ENCODE measurements at places on chromosomes 13 and 19.

DNA sequence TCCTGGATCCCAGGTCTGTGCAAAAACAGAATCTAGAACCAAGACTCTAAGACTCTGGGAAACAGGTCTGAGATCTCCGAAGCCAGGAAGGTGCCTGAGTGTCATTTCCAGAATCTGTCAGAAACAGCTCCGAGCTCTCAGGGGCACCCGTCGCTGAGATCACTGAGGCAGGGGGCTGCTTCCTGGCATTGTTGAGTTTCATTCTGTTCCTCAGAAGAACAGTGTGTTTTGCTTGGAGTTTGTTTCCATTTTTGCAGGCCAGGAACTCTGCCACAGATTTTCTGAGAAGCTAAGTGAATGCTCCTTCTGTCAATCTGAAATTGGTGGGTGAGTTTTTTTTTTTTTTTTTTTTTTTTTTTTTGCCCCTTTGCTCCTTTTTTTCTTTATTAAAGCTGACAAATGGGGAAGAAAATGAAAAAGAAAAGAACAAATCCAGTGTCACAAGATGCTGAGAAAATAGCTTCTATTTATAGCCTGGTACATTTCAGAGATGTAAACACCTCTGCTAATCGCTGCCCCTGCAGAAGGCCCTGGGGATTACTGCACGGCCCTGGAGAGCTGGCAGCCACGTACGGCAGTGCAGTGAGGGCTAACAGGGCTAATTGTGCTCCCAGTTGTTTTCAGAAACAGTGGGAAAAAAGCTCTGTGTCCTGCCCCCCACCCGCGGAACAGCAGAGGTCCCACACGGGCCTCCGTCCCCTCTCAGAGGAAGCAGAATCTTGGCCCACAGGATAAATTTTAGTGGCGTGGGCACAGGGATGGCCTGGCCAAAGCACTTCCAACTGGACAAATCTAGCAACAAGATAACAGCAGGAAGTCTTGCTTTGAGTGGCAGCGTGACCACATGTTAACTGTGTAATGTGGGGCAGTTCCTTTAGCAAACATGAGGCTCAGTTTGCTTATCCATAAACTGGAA lies 237.6 kb upstream of the IRS2 start:
- DNase-seq: no peak

DNA sequence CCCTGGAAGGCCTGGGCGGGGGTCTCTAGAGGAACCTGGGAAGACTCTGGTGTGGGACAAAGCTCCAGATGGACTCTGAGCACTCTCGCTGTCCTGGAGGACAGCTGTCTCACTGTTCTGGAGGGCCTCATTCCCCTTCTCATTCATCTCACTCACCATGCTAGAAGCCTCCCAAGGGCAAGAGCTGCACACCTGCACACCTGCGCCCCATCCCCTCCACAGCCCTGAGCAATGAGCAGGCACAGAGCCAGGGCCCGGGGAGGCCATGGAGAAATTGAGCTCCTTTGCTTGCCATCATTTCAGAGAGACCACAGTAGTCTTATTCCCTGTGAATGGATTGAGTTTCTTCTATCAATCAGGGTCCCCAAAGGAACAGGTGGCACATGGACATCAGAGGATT lies 1168.5 kb downstream of the UQCRFS1 start:
- DNase-seq: no peak

DNA sequence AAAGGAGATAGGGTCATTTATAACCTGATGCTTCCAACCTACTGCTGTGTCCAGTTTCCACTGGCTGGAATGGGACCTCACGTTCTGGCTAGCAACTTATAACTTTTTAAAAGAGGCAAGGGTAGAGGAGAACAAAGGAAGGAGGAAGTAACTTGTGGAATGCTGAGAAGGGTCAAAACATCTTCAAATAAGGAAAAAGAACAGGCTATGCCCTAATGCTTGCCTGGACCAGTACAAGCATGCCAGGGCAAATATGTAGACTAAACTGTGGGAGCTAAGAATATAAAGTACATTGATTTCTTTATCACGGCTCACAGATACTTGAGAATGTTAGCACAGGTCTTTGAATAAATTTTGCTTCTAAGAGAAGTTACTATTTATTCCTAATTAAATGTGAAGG lies 1.5 kb upstream of the ZNF561 start:
- DNase-seq: no peak

- DNase-seq: no peak
Measured at GRCh38 chr19:48810151-48810550, 678 bp downstream of the BCAT2 start.

- DNase-seq: no peak
Measured at GRCh38 chr19:49669516-49669915, 3.8 kb downstream of the BCL2L12 start.

- no peak for DNase-seq
Measured at GRCh38 chr13:95684418-95684817, 7.5 kb downstream of the DNAJC3 start.

DNA sequence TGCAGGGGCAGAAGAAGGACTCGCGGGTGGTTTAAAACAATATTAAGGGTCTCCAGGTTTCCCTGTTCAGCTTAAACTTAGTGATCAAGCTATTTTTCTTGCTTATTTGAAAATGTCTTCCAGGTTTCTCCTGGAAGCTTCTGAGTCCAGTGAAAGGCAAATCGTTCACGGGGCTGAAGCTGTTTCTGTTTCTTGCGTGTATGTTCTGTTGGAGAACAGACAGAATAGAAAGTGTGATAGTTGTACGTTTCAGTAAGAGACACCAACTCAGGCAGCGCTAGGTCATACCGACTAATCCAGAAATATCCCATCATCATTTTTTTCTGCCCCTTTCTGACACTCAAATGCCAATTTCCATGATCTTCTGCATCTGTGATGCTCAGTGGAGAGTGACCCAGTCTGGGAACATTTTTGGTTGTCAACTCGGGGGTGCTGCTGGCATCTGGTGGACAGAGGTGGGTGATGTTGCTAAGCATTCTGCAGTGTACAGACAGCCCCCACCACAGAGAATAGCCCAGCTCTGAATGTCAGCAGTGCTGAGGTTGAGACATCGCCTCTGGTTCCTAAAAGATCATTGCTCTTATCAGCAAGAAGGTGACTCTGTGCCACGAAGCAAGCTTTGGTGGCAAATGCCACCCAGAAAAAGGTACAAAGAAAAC lies 4.3 kb downstream of the KLF2 start:
- no peak for DNase-seq

DNA sequence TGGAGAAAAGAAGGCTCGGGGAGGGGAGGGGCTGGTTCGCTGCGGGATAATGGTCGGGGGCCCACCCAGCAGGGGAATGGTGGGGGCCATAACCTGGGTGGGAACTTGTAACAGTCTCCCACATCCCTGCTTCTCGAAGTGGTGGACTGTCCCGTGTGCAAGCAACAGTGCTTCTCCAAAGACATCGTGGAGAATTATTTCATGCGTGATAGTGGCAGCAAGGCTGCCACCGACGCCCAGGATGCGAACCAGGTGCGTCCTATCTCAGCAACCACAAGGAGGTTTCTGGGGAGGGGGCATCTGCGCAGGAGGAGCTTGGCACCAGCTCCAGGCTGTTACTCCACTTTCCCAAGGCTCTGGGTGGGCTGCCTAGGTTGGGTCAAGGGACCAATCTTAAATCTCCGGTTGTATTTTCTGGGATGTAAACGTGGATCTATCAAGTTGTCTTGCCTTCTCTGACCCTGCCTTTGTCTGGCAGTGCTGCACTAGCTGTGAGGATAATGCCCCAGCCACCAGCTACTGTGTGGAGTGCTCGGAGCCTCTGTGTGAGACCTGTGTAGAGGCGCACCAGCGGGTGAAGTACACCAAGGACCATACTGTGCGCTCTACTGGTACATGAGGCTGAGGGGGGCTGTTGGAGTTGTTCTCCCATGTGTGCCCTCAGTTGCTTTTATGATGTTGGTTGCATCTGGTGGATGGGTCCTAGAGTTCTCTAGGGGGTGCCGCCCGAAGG lies 1.6 kb downstream of the TRIM28 start:
- DNase-seq: no peak

- no peak for DNase-seq
Measured at GRCh38 chr19:51361239-51361638, 4.9 kb downstream of the ETFB start.

GRCh38 chr19:28495046-28495445 lies 717.9 kb downstream of the UQCRFS1 start:
- no peak for DNase-seq

- DNase-seq: no peak
Measured at GRCh38 chr13:105389373-105389772, 1146.1 kb downstream of the EFNB2 start.

DNA sequence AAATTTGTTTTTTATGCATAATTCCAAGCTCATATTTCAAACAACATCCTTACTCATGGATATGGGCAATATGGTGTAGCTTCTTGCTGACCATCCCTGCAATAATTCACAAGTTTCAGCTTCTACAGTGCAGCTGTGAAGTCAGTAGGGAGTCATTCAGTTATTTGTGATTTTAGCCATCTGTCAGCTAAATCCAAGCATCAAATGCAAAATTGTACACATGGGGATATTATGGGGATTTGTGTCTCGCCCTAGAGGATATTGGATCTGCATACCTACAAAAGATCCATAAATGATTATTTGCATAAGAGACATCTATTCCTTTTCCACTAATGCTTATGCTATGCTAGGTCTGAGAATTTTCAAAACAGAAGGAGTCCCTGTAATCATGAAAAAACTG lies 217.9 kb upstream of the SLITRK5 start:
- no peak for DNase-seq

DNA sequence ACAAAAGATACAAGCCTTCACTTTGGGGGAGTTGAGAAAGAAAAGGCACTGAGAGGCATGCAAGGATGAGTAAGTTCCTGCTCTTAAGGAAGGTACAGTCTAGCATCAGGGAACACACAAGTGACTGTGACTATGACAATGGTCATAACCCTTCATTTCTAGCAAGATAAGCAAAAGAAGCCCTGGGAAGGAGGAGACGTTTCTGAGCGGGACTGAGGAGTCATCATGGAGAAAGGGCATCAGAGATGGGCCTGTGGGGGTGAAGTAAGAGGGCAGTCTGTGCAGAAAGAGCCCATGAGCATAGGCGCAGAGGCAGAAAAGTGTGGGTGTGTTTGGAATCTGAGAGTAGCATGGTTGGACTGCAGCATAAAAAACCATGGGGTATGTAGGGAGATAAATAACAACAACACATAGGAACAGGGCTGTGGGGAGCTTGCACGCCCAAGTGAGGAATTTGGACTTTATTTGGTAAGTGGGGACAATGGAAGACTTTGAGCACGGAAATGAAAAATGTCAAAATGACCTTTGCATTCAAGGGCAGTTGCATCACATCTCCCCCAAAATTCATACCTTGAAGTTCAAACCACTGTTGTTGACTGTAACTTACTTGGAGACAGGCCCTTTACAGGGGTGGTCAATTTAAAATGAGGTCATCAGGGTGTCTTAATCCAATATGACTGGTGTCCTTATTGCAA lies 86.7 kb downstream of the MBNL2 start:
- no peak for DNase-seq

- no peak for DNase-seq
Measured at GRCh38 chr13:38483623-38484022, 134.0 kb downstream of the UFM1 start.

DNA sequence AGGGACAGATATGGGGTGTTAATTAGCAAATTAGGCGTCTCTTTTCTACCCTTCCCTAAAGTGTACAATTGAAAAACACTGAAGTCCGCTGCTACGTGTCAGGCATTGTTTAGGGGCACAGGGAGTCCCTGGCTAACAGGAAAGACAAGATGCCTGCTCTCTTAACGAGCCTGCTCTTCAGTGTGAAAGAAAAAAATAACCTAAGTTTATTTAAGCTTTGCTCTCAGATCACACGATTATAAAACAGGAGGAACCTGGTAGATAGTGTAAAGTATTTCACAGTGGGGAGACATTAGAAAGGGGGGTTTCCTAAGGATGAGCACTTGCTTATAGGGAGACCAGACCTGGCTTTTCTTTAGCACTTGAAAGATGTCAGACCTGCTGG lies 38.7 kb downstream of the IGFL2 start:
- no peak for DNase-seq

- no peak for DNase-seq
Measured at GRCh38 chr19:13841962-13842290, 35.0 kb upstream of the NANOS3 start.

DNA sequence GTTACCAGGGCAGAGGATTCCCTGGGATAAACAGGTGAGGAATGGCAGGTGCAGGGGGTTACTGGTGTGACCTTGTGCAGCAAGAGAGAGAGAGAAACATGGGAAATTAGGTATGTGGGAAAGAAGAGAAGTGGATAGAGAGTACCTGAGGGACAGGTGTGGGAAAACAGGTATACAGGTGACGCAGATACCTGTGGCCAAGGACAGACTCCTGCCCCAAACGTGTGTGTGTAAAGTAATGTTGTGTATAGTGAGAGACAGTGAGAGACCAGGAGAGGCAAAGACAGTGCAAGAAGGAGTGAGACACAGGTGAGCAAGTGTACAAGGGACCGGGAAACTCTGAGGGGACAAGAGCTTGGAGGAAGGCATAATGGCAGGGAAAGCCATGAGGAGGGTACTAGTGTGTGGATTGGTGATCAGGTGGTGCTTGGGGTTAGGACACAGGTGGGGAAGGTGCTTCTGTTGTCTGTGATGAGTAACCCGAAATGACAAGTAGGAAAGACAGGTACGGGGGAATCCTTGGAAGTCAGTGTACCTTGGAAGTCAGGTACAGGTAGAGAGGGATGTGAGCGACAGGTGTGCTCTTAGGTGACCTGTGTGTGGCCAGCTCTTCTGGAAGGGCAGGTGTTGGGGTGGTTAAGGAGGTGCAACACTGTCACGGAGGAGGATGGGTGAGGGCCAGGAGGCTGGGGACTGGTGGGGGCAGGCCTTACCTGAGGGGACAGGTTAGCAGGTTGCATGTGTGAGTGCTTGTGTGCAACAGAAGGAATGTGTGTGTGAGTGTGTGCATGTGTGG lies 2.8 kb downstream of the ERFL start:
- no peak for DNase-seq

- no peak for DNase-seq
Measured at GRCh38 chr13:79519255-79519654, 38.3 kb downstream of the NDFIP2 start.

DNA sequence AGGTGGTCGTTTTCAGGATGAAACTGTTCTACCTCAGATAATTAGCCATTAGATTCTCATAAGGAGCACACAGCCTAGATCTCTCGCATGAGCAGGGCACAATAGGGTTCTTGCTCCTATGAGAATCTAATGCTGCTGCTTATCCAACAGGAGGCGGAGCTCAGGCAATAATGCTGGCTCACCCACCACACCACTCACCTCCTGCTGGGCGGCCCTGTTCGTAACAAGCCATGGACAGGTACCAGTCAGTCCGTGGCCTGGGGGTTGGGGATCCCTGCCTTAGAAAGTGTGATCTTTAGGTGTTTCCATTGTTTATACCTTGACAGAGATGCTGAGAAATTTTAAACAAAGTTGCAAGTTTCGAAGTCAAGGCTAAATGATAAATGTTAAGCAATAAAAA lies 344.6 kb upstream of the HTR2A start:
- no peak for DNase-seq

GRCh38 chr19:18782559-18783225 lies 8.4 kb downstream of the COMP start:
- DNase-seq: no peak

All from glomerular endothelial cell (primary cell).